DMS153 (cell line): ENCODE measurements at places on chromosomes 4 and X.

GRCh38 chr4:21726255-21726815 is 222.2 kb downstream of the KCNIP4 start:
- DNase-seq: no peak

GRCh38 chr4:8581094-8581861 is 1.1 kb downstream of the GPR78 start:
- no peak for DNase-seq

DNA sequence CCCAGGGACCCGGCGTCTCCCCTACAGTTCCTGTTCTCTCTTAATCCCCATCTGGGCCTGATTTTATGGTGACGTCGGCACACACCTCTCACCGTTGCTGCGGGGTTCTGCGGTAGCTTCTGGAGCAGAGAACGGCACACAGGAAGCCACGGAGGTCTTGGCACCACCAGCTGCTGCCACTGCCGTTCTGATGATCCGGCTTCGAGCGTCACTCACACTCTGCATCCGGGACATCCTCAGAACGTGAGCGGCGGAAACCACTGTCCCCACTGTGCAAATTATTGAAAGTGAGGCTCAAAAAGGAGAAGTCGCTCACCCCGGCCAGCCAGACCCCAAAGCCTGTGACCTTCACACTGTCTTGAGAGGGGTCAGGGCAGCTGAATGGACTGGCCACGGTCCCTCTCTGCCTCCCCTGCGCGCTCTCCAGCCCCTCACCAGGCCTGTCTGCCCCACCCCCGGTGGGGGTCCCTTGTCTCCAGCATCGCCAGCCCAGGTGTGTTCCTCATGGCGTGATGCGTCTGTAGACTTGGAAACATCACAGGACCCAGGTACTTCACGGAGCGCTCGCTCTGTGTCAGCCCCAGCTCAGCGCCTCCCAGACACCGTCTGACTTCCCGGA is 201.1 kb downstream of the AFAP1 start:
- DNase-seq: no peak

GRCh38 chrX:10939424-10939823 is 171.7 kb upstream of the HCCS start:
- no peak for DNase-seq

DNA sequence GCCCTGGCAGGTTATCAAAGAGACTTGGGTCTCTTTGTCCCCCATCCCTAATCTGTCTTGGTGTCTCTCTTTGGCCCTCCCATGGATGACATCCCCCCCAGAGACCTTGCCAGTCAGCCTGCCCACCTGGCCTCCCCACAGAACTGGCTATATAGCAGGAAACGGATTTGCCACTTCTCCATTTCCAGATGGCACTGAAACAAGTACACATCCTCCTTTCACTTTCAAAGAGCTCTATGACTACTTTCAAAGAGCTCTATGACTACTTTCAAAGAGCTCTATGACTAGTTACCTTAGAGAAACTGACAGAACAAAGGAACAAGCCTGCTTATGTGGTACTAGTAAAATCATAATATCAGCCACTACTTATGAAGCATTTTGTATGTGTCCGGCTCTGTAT is 175.3 kb downstream of the MAML3 start:
- DNase-seq: no peak

DNA sequence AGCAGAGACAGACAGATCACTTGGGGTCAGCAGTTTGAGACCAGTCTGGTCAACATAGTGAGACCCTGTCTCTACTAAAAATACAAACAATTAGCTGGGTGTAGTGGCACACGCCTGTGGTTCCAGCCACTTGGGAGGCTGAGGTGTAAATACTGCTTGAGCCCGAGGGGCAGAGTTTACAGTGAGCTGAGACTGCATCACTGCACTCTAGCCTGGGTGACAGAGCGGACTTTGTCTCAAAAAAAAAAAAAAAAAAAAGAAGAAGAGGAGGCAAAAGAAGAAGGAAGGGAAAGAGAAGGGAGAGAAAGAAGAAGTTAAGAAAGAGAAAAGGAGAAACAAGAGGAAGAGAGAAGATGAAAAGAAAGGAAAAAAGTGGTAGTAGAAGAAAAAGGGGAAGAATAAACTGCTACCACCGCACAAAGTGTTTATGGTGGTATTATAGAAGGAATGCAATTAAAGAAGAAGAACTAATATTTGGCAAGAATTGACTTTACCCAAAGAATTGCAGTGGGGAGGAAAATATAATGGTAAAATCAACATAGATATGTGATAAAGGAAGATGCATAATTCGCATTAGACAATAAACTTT is 19.6 kb upstream of the NSUN7 start:
- no peak for DNase-seq
